Activated T-cell treated with anti-CD3 and anti-CD28 coated beads, Interleukin-2, amount 50 U/mL, for 72 hours (primary cell): ENCODE measurements at places on chromosomes 6 and 20.
A peak's percentile ranks its signal among the peaks of the same experiment; 100 is the strongest.

DNA sequence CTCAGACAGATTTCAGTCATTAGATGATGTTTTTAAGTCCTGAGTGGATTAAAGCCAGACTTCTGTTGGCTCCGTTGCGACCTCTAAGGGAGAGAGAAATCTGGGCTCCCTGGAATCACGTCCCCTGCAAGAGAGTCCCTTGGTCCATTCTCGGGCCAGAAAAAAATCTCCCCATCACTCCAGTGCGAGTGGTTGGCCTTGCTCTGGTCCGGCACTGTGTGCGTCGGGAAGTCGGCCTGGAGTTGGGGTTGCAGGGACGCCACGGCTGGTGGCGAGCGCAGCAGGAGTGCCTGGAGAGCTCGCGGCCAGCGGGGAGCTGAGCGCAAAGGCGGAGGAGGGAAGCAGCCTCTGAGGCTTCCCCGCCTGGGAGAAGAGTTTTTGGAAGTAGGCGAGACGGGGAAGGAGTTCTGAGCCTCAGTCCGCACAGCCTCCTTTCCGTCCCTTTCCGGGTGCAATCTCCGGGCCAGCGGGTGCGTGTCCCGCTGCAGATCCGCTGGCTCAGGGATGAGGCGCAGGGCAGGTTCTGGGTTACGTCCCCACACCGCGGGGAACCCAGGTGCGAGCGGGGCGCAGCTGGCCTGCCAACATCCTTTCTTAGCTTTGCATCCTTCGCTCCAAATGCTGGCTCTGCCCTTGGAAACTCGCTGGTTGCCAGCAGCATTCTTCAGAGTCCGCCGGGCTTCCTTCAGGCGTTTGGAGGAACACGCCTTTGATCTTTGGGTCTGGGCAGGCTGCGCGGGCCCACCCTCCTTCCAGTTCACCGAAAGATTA is 6.8 kb downstream of the TCF21 start:
- no peak for DNase-seq

DNA sequence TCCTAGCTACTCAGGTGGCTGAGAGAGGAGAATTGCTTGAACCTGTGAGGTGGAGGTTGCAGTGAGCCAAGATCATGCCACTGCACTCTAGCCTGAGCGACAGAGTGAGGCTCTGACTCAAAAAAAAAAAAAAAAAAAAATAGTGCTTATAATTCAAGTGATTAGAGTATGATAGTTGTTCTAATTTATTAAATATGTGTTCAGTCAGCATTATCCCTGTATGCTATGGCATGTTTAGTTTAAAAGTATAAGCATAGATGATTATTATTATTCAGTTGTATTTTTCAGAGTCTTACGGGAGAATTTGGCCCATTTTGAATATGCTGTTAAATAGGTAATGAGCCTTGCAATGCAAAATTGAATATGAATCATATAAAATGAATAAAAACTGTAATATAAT is 64.8 kb downstream of the UBR2 start:
- DNase-seq, result no peak

DNA sequence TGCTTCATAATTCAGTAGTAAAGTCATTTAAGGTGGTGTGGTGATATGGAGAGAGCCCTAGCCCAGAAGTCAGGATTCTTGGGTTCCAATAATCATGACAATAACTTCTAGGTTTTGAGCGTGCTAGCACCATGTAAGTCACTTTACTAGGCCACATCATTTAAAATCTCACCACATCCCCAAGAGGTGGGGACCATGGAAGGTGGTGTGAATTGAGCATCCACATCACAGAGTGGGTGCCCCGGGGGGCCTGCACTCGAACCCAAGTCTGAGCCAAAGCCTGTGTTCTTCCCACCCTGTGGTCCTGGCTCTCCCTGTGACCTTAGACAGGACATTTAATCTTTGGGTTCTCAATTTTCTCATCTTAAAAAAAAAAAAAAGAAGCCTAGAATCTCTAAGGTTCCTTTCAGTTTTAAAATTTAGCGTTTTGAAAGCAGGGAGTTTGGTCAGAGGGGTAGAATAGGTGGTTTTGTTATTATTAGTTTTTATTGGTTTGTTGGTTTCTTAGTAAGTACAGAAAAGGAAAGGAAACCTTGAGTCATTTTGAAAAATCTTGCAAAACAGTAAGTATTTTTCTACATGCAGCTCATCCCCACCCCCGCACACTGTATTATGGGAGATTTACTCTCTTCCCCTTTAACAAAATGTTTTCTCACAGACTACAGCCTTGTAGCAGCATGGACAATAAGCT is 26.4 kb downstream of the ARMC2 start:
- peak; percentile 75 for DNase-seq

- peak; percentile 87 for DNase-seq
These were observed 3.5 kb upstream of the LTA start for GRCh38 chr6:31568537-31568961.

- DNase-seq, result no peak
These were observed 17.2 kb upstream of the MAP3K4 start for GRCh38 chr6:160974304-160974771.

- DNase-seq, result no peak
These were observed 49.1 kb upstream of the PLCB4 start for GRCh38 chr20:9019833-9020232.

- no peak for DNase-seq
These were observed 9.2 kb downstream of the OR2A4 start for GRCh38 chr6:131692031-131692430.

DNA sequence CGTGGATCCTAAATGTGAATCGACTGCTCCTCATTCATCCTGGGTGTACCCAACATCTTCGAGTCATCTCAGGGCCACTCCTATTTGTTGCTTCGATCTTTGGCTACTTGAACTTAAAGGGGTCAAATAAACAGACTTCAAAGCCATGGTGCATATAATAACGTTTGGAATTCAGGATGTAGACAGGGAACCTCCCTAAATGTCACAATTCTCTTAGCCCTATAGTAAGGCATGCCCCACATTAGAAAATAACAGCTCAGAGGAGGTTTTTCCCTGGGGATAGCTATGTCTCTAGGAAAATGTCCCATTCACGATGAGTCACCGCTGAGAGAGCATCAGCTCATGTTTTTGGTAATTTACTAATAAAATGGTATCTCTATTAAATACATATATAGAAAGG is 54.8 kb upstream of the BMP6 start:
- no peak for DNase-seq

GRCh38 chr6:41372832-41373626 is 37.6 kb downstream of the NCR2 start:
- no peak for DNase-seq

DNA sequence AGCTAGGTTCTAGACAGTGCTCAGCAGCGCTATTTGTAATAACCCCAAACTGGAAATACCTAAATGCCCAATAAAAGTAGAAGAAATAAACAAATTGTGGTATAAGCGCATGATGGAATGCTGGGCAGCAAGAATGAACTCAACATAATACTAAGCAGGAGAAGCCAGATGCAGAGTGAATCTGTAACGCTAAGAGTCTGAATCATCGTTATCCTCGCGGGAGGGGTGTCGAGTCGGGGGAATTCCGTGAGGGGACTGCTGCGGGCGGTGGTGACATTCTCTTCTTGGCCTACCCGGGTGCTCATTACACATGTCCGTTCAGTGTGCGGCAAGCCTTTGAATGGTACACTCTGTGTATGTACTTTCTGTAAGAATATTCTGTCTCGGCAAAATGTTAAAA is 83.7 kb downstream of the SULF2 start:
- no peak for DNase-seq

GRCh38 chr20:47118641-47119040 is 224.0 kb downstream of the EYA2 start:
- no peak for DNase-seq

DNA sequence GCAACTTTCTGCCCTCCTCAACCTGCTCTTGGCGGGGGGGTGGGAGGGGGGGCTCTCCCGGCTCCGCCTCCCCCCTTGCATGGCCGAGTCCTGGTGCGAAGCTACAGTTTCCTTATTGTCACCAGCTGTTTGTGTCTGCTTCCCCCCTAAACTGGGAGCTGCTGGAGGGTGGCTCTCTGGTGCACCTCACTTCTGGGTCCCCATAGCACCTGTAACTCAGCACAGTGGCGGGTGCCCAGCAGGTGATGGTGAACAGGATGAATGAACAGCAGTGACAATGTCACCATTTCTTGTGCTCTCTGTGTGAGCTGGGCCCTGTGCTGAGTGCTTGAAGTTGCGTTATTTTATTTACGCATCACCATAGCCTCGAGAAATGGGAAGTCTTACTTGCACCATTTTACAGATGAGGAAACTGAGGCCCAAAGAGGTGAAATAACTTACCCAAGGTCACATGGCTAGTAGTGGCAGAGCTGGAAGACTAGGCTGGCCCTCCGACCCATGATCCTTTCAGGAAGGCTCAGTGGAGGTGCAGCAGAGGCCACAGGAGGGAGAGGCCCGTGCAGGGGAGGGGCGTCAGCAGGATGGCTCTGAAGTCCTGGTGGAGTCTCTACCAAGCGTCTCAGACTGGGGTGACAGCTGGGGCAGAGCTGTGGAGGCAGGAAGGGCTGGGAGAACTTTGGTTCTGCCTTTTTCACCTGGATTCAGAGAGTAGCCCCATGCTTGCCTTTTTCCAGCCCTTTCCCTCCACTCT is 41.8 kb downstream of the SRC start:
- no peak for DNase-seq

- peak; percentile 35 for DNase-seq
These were observed 20.6 kb upstream of the ARHGAP18 start for GRCh38 chr6:129730477-129731165.

GRCh38 chr6:12420626-12421025 is 130.5 kb downstream of the EDN1 start:
- DNase-seq, result no peak
